Immature natural killer cell (primary cell): ENCODE measurements at places on chromosomes 16 and 17.

GRCh38 chr16:1541293-1542165, 8.1 kb downstream of the TMEM204 start:
- DNase-seq, result no peak

DNA sequence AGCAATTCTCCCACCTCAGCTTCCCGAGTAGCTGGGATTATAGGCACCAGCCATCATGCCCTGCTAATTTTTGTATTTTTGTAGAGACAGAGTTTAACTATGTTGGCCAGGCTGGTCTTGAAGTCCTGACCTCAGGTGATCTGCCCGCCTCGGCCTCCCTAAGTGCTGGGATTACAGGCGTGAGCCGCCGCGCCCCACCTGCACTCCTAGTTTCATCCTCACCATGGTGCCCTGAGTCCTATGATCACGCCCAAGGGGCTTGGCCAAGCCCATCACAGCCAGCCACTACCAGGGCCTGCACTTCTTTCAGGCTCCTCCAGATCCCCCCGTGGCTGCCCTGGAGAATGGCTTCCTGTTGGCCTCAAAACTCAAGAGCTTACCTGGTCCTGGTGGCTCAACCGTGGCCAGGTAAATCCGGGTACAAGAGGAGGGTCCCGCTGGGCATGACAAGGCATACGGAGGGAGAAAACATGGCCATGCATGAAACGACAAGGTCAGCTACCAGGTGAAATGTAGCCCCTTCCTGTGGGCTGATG, 20.4 kb upstream of the TFAP4 start:
- DNase-seq, result no peak

- DNase-seq, result no peak
Observed at GRCh38 chr16:19113577-19114358, at the start of gene ITPRIPL2. Gene ITPRIPL2, plus strand, starts transcription at chr16:19113964. Its CDS starts 498 bp downstream, at chr16:19114462.

DNA sequence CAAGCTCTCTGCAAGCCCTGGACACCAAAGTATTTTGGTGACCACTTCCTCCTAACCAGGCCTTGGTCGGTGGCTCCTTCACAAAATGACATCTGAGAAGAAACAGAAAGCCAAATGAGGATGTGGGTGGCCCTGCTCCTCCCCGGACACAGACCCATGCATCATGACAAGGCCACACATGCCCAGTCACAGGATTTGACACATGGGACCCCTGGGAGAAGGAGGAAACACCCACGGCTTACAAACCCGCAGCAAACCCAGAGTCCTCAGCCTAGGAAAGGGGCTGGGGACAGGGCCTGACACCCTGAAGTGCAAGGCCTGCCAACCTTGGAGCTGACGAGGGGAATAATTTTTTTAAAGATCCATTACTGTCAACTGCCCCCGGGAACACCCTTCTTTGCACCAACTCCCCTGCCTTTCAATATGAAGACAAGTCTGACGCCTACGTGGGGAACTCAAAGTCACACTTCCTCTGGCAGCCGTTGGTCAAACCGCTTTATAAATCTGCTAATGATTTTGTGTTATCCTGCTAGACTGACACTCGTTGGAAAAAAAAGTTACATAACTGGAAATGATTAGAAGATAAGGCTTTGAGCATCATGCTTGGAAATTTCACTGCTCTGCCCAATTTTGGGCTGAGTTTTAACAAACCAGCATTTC, 41.3 kb downstream of the GAS7 start:
- DNase-seq, result peak; percentile 90

DNA sequence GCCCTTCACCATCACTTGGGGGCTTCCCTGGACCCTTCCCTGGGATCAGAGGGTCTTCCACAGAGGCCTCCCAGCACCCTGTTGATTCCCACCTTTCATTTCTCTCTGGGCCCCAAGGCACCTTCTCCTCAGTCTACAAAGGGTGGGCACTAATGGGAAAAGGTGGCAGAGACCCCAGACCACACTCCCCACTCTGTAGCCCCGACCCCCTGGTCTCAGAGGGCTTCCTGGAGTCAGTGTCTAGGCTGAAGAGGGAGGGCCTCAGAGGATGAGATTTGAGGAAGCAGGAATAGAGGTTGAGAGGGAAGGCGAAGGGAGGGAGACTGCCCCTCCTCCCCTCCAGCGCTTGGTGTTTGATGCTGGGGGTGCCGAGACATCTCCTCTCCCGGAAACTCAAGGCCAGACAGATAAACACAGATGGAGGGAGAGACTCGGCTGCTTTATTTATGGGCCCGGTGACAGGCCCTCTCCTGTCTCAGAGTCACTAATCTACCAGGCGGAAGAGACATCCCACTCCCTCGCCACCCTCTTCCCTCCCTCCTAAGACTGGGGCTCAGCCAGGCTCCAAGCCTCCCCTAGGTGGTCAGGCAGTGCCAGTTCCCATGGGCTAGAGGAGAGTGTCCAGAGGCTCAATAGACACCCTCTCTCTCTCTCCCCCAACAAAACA, 18.5 kb upstream of the SP2 start:
- DNase-seq, result no peak

DNA sequence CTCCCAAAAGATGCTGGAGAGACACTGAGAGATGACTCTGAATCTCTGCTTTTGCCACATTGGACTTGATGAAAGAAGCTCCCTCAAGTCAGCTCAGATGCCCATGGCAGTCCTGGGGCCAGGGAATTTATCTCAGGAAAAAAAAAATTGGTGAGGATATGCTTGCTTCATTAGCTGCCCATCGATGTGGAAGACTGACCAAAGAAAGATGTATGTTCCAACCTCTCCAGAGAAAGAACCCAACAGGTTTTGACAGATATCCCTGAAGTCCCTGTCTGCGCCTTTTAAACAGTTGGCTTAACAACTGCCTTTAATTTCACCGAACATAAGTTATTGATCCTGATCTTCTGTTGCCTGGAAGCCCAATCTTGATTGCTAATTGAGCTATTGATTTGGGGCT, 137.4 kb downstream of the TMEM114 start:
- no peak for DNase-seq

DNA sequence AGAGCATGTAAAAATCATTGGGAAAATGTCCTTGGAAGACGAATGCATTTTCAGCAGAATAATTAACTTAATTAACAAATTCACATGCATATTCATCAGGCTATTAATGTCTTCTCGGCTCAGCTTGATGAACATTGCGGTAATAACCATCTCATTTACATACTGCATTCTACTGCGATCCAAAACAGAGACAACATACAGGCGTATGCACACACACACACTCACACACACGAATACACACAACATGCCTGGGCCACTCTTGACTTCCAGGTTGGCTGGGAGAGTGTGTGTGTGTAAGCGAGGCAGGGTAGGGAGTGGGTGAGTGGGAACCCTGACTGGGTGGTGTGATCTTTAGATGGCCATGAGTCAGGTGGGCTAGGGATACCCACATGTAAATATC, 44.7 kb downstream of the NEUROD2 start:
- DNase-seq, result no peak

DNA sequence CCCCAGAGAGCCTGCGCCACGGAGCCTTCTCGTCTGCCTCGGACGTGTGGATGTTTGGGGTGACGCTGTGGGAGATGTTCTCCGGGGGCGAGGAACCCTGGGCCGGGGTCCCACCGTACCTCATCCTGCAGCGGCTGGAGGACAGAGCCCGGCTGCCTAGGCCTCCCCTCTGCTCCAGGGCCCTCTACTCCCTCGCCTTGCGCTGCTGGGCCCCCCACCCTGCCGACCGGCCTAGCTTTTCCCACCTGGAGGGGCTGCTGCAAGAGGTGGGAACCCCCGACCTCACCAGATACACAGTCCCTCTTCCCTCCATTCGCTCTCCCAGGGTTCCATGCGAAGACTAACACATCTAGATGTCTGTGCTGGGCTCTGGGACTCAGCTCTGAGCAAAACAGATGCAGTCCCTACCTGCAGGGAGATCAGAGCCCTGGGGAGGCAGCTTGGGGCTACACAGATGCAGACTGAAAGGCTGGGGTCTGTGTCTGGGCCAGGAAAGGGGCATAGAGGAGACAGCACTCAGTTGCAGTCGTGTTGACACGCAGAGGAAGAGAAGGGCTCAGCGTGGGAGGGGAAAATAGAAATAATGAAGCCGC, 3.7 kb downstream of the TNK1 start:
- no peak for DNase-seq

- DNase-seq, result no peak
Observed at GRCh38 chr16:87636741-87637140, 34.4 kb downstream of the JPH3 start.

- DNase-seq, result peak; percentile 47
Observed at GRCh38 chr17:28712032-28712704, 480 bp upstream of the PROCA1 start.

DNA sequence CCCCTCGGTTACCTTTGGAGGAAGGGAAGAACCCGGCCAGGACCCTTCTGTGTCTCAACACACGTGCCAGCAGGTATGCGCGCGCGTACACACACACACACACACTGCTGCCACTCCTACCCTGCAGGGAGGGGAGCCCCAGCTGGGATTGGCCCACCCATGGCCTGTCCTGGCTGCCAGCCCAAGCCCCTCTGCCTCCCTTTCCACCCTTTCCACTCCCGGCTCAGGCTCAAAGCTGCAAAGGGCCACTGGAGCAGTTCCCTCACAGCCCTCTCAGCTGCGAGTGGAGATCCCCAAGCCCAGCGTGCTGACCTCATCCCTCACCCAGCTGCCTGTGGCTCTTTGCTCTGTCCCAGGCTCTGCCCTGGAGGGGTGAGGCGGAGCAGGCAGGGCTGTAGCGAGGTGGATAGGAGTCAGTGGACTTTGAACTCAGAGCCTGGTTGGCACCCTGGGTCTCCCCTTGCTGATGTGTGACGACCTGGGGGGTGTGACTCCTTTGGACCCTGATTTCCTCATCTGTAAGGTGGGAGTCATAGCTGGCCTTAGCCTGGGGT, 14.5 kb downstream of the KIF19 start:
- DNase-seq, result no peak

GRCh38 chr17:31674717-31675349, 184.2 kb downstream of the COPRS start:
- DNase-seq, result no peak
